ENCODE measurements at places on chromosomes 6 and 20. TPM values are rescaled to one million over a fixed set of nuclear protein-coding genes. Genes with fewer than 3 reads are reported as not detected.

The MCCD1 gene
- not detected for total RNA-seq

The SLC44A4 gene
- 0.19 TPM for total RNA-seq

The EYA4 gene
- not detected for total RNA-seq

The TMEM217 gene
- 2.5 TPM for total RNA-seq

The OR2B6 gene
- total RNA-seq = not detected

The PHACTR1 gene
- total RNA-seq = not detected

The TOX2 gene
- total RNA-seq = 1.6 TPM

The MUC22 gene
- not detected for total RNA-seq

The OCSTAMP gene
- 0.14 TPM for total RNA-seq

The SRSF6 gene
- total RNA-seq = 135 TPM

GRCh38 chr20:56628873-56629463, at the start of gene TFAP2C:
Gene TFAP2C (plus strand): TSS chr20:56629306. CDS start chr20:56629545, 239 bp downstream.
- H3K27me3 ChIP-seq = peaks cover 61% of the 10 kb centered on the region
- H3K4me1 ChIP-seq = peaks cover 14% of the 10 kb centered on the region
- peak; percentile 68 for DNase-seq
- H3K27ac ChIP-seq = no peak within 1 kb of the TSS
- H3K36me3 ChIP-seq = no peaks in the 10 kb centered on the region

DNA sequence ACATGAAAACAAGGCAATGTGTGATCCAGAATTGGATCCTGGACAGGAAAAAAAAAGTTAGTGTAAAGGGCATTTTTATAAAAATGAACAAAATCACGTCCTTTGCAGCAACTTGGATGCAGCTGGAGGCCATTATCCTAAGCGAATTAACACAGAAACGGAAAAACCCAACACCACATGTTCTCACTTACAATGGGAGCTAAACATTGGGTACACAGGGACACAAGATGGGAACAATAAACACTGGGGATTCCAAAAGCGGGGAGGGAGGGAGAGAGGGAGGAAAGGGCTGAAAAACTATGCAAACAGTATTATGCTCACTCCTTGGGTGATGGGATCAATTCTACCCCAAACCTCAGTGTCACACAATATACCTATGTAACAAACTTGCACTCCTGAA, 91.4 kb upstream of the BTBD3 start:
- no peak overlapping the region for H3K4me3 ChIP-seq
- DNase-seq = no peak
- H3K27me3 ChIP-seq = no peaks in the 10 kb centered on the region
- no peaks in the 10 kb centered on the region for H3K36me3 ChIP-seq

DNA sequence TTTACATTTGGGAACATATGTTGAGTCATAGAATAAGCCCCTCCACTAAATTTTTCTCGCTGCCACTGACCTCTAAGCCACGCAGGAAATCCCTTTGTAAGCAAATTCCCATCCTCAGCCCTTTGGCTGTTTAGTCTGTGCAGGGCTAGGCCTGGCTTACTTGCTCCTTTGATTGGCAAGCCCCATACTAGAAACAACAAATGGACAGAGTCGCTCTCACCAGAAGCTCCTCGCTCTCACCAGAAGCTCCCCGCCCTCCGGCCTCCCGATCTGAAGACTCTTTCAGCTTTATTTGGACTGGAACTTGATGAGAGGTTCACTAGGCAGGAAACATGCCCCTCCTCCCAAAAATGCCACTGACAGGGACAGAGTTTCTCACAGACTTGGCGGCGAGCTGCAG, 149.2 kb upstream of the EXOC2 start:
- peaks cover 23% of the 10 kb centered on the region for H3K27me3 ChIP-seq
- no peaks in the 10 kb centered on the region for H3K4me1 ChIP-seq
- no peak for DNase-seq

- peaks cover 3% of the 10 kb centered on the region for H3K4me1 ChIP-seq
- H3K4me3 ChIP-seq = no peak overlapping the region
- H3K36me3 ChIP-seq = no peaks in the 10 kb centered on the region
- no peak overlapping the region for H3K27ac ChIP-seq
Observed at GRCh38 chr6:37060195-37060559, 54.7 kb downstream of the FGD2 start.

DNA sequence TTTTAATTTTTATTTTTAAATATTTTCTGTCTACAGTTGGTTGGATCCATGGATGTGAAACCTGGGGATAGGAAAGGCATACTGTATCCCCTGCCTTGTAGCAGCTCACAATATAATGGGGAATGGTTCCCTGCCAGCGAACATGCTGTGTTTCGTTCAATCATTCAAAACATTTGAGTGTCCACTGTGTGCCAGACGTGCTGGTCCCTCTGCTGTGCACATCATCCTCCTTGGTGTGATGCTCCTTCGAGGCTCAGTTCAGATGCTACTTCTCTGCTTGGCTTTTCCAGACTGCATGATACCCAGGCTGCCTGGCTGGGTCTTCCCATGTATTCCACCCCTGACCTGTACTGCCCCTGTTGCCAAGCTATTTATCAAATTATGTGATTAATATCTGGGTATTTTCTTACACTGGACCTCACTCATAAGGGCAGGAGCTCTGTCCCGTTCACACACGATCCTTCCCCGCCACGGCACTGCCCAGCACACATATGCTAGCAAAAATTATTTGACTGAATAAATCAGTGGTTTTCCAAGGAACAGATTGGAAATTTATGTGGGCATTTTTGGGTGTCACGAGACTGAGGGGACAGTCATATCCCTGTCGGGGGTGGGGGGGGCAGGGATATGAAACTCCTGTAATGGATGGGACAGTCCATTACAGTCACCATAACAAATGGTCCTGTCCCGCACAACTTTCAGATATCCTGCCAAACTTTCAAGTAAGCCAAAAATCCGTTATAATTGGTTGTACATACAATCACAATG, 4.9 kb downstream of the SDCBP2 start:
- peaks cover 2% of the 10 kb centered on the region for H3K36me3 ChIP-seq
- peak overlapping the region; percentile 33 for H3K27ac ChIP-seq
- peaks cover 14% of the 10 kb centered on the region for H3K4me1 ChIP-seq
- H3K27me3 ChIP-seq = no peaks in the 10 kb centered on the region

DNA sequence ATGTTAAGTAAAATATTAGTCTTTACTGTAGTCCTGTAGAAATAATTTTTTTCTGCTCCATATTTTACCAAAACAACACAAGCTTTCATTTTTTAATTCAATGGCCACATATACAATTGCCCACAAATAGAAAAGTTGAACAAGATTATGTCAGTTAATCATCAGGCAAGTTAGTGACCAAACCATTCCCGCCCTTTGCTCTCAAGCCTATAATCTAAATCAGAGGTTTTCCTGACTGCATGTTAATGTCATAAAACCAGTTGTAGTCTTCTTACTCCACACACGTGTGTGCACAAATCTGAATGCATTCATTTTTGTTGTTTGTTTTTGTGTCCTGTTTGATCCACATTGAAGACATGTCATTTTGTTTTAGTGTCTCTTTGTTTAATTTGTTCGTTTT, 1357.7 kb upstream of the GJE1 start:
- no peak for DNase-seq
- no peak overlapping the region for H3K27ac ChIP-seq
- H3K27me3 ChIP-seq = peaks cover 21% of the 10 kb centered on the region
- H3K36me3 ChIP-seq = no peaks in the 10 kb centered on the region

DNA sequence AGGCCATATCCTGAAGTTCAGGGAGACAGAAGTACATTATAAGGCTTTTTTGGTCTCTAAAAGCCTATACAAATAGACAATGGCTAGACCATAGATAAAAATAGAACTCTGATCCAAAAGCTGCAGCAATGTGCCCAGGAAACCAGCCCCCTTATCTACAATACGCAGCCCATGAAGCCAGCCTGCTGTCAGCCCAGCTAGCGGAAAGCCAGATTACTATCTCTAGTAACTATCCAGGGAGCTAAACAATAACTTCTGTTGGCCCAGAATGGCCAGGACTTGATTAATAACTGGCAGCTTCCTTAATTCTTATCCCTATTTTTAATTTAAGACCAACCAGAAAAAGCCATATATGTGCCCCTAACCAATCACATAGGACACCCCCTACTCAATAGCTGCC, 160.4 kb upstream of the SMLR1 start:
- H3K27ac ChIP-seq = no peak overlapping the region
- no peak for DNase-seq
- H3K4me1 ChIP-seq = no peaks in the 10 kb centered on the region
- no peaks in the 10 kb centered on the region for H3K36me3 ChIP-seq
- no peaks in the 10 kb centered on the region for H3K27me3 ChIP-seq
- H3K4me3 ChIP-seq = no peak overlapping the region

- H3K27me3 ChIP-seq = no peaks in the 10 kb centered on the region
- H3K4me1 ChIP-seq = no peaks in the 10 kb centered on the region
- DNase-seq = no peak
- H3K27ac ChIP-seq = no peak overlapping the region
Observed at GRCh38 chr6:20302702-20303251, 90.5 kb upstream of the MBOAT1 start.

GRCh38 chr20:19692100-19692499, 66.0 kb upstream of the RIN2 start:
- no peaks in the 10 kb centered on the region for H3K36me3 ChIP-seq
- DNase-seq = no peak
- H3K4me1 ChIP-seq = peaks cover 3% of the 10 kb centered on the region

DNA sequence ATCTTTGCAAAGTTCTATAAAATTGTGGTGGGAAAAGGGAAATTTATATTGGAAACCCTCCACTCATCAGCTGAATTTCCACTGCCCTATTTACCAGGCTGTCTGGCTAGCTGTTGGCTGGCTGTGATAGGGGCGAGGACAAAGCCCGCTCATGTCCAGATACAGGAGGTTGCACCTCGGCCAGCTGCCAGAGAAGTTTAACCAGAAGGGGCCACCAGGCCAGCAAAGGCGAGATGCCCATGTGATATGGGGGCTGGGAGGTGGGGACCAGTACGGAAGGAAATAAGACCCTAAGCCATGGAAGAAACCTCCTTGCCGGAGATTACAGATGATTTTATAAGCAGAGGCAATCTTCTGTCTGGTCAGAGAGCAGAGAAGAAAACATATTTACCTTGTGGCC, 143.8 kb downstream of the FNDC1 start:
- no peak overlapping the region for H3K4me3 ChIP-seq
- DNase-seq = no peak
- no peaks in the 10 kb centered on the region for H3K36me3 ChIP-seq

GRCh38 chr6:37538107-37538506, 38.4 kb upstream of the CCDC167 start:
- peak; percentile 39 for DNase-seq
- H3K27me3 ChIP-seq = no peaks in the 10 kb centered on the region
- no peak overlapping the region for H3K27ac ChIP-seq
- H3K4me3 ChIP-seq = no peak overlapping the region
- H3K36me3 ChIP-seq = peaks cover 10% of the 10 kb centered on the region

- no peak for DNase-seq
- H3K4me1 ChIP-seq = peaks cover 14% of the 10 kb centered on the region
- H3K4me3 ChIP-seq = no peak overlapping the region
- H3K36me3 ChIP-seq = no peaks in the 10 kb centered on the region
Observed at GRCh38 chr6:14440940-14441781, 323.6 kb downstream of the CD83 start.

DNA sequence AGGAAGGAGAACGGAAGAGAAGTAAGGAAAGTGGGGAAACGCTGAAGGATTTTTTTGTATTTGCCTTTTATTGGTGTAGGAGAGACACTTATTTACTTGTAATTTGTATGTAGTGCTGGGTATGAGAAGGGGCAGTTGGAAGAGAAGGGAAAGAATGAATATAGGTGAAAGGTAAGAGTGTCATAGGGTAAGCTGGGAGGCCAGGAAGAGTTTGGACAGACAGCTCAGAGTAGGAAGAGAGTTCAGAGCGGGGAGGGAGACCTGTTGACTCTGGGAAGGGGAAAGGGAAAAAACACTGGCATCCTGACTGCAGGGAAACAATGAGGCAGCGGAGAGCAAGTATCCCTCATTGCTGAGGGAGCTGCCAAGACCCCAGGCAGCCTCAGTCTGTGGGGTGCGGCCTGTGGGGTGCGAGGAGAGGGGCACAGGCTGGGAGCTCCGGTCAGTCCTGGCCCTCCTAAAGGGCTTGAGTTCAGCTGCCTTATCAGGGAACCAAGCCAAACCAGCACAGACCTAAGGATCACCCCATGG, 3.1 kb downstream of the TRAF3IP2 start:
- H3K27me3 ChIP-seq = no peaks in the 10 kb centered on the region
- no peak for DNase-seq
- no peak overlapping the region for H3K27ac ChIP-seq
- no peak overlapping the region for H3K4me3 ChIP-seq

GRCh38 chr6:146770275-146770964, 171.6 kb downstream of the ADGB start:
- peak overlapping the region; percentile 61 for H3K4me3 ChIP-seq
- no peaks in the 10 kb centered on the region for H3K36me3 ChIP-seq
- no peaks in the 10 kb centered on the region for H3K27me3 ChIP-seq
- peak overlapping the region; percentile 44 for H3K27ac ChIP-seq
- peak; percentile 24 for DNase-seq
- peaks cover 17% of the 10 kb centered on the region for H3K4me1 ChIP-seq
